Stimulated activated CD4-positive, alpha-beta T cell treated with anti-CD3 and anti-CD28 coated beads, Interleukin-1b, Interleukin-23, amount 100 ng/mL, for 1 hour (primary cell): ENCODE measurements at places on chromosomes 6 and 20.

GRCh38 chr6:26345832-26346231 is 19.2 kb upstream of the BTN3A2 start:
- DNase-seq, result no peak

DNA sequence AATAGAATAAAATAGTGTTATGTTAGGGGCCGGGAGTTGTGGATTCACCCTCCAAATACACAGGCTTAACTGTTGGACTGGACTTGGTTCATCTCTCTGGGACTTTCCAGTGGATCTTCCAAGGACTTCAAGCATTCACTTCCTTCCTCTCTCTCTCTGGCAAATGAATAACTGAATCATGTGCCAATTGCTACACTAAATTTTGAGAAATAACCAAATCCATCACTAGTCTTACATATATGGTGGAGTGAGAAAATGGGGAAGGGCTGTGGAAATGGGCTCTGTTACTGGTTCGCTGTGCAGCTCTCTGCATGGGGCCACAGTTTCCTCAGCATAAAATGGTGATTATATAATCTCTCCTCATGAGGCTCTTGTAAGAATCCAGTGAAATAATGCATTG is 6.8 kb upstream of the KIAA1755 start:
- DNase-seq, result no peak

GRCh38 chr6:167840526-167841179 is 13.9 kb downstream of the AFDN start:
- no peak for DNase-seq

DNA sequence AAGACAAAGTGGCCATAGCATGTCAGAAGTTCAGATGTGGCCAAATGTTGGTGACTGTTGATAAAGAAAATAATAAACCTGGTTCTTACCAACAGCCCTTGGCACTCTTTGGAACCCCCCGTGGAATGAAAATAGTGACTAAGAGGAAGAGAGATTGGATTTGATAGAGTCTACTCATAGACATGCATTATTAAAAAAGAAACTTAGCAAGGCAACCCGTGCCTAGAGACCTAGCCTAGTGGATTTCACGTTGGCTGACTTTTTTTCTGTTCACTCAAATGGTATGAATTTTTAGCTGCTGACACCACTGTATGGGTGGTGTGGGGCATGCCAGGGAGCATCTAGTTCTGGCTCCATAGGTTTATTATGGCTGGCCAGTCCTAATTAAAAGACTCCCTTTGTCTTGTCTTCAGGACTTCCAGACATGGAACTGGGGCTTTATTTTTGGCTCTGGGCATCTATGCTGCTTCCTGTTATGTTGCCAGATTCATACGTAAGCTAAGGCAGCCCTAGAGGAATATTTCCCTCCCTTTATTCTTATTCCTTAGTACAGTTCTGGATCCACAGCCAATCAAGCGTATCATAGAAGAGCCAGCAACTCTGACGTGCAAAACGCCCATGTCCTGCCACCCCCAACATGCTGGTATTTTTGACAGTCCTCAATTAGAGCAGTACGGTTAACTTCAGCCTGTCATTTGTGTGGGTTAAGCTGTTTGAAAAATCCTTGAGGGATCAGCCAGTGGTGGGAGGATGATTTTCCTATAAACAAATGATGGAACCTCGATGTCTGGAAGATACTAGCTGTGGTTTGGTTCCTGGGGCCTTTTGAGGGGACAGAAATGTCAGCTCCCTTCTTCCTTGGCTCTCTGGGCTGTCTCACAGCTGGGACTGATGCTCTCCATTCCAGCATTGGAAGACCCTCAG is 127.5 kb downstream of the ISM1 start:
- no peak for DNase-seq

DNA sequence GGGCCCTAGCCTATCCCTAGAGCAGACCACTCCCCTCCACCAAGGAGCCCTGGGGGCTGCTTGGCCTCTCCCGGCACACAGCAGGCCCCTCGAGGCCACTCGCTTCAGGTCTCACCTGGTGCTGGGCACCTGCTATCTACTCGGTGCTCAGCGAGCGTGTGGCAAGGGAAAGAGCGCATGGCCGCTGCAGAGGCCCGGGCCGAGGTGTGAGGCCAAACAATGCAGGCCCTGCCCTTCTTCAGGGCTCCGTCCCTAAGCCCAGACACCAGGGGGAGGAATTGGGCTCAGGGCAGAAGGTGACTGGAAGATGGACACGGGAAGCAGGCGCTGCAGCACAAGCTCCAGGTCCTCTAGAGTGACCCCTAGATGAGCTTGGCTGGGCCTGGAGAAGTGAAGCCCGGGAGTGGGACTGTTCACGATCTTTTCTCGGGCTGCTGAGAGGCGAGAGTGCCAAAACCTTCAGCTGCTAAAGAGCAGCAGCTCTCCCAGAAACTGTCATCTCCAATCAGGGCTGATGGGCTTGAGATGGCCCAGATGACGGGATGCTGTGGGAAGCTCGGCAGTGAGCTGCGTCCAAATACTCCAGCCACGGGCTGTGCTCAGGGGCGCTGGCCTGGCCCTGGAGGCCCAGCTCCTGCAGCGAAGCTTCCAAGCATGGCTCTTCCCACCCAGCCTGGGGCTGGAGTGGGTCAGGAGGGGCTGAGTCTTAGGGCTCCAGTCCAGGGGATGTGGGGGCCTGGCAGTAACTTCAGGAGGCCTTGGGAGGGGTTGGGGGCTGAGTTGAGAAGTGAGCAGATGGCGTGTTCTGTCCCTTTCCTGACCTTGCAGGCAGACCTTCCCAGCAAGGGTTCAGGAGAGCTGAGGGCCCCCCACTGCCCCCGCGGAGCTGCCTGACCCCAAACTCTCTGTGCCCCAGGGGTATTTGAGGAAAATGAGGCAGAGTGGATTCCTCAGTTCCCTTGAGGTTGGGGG is 43.7 kb downstream of the APCDD1L start:
- no peak for DNase-seq

DNA sequence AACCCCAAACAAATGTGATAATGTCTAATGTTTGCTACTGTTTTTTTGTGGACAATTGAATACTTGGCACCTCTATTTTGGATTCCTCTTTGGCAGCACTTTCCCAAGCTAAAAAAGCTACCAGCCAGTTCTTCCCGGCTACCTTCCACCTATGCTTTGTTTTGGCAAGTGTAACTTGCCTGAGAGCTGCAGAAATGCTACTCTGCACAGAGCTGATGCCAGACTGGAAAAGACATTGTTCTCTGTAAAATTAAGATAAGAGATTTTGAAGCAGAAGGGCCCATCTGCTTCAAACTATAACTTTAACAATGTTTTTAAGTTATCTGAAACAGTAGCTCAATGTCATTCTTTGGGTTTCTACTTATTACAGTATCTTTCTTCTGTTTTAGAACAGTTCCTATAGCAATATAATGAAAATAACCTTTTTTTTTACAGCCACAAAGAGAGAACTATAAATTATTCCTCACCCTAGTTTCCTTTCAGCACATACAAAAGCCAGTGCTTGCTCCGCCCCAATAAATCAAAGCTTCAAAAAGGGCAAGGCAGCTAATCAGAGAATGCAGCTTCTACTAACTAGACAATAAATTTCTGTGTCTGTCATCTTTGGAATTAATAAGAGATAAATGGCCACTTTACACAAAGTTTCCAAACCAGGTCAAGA is 183.1 kb downstream of the UBE3D start:
- no peak for DNase-seq

- no peak for DNase-seq
Observed at GRCh38 chr6:116047173-116047933, 13.3 kb downstream of the FRK start.

GRCh38 chr20:23230766-23231385 is 119.7 kb upstream of the NXT1 start:
- DNase-seq, result no peak

GRCh38 chr6:75147512-75147911 is 58.3 kb downstream of the COL12A1 start:
- no peak for DNase-seq

GRCh38 chr6:51814418-51814817 is 273.0 kb downstream of the PKHD1 start:
- DNase-seq, result no peak

DNA sequence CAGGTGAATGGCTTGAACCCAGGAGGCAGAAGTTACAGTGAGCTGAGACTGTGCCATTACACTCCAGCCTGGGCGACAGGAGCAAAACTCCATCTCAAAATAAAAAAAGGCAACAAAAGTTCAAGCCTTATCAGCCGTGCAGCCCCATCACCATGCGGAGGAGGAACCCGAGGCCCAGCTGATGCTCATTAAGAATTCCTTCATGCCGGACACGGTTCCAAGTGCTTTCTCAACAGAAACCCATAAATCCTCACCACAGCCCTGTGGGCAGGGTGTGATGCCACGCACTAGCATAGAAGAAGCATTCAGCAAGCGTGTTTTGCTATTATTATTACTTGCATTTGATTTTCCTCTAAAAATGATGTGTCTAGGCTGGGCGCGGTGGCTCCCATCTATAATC is 56.3 kb downstream of the PREX1 start:
- no peak for DNase-seq

GRCh38 chr6:33985313-33985751 is 160.6 kb downstream of the GRM4 start:
- DNase-seq, result no peak

DNA sequence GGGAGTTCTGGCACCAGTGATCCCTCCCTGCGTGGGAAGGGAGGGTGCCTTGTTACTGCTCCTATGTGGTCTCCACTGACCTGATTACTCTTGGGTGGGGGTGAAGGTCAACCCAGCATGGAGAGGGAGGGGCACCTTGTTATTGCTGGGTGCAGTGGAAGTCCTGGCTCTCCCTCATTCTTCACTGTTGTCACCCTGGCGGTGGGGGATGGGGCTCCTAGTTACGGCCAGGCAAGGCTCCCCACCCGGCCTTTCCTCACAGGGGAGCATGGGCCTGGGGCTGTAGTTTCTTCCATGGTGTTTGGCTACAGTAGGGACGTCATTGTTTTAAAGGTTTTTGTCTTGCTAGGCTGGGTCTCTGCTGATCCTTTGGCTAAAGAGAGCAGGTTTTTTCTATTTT is 40.8 kb downstream of the PACSIN1 start:
- DNase-seq, result no peak

DNA sequence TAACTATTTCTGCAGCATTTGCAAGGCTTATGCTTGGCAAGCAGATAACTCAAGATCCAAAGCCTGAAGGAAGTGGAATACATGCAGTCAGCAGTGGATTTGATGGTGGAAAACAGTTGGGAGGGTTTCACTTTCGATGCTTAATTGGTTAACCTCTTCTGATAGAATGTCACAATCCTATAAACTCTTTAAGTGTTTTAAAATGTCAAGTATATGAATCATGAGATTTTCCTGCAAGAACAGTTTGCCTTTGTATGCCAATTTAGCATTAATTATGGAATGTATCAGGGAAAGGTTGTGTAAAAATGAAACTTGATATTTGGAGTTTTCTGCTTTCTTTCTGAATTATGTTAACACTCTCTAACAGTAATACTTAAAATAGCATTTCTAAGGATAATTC is 36.6 kb downstream of the NKX2-4 start:
- DNase-seq, result no peak

GRCh38 chr20:37276494-37277252 is 12.8 kb upstream of the MANBAL start:
- no peak for DNase-seq

DNA sequence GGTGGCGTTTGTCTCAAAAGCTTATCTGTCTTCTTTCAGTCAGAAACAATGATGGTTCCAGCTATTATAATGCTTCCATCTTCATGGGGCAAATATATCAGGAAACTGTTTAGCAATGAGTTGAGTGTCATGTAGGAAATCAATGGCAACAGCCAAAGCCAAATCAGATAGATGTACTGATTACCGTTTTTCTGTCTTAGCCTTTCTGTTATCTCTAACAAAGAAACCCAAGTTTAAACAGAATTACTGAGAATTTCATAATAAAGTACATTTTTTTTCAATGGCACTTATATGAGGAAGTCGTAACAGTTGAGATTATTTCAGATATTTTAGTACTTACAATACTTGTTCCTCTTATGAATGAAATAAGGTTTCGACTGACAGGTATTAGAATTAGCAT is 1.2 kb downstream of the NOX3 start:
- no peak for DNase-seq

DNA sequence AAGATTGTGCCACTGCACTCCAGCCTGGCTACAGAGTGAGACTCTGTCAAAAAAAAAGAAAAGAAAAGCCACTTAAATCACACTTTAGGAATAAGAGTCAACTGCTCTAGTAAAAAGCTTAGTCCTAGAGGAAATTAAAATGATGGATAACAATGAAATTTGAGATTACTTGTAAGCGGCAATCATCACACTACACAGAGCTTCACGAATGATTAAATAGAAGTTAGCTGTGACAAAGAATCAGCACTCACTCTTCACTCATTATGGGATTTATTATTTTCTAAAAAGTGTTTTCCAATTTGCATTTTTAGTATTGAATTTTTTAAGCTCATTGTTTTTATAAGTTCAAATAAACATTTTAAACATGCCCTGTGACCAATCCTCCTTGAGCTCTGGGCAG is 718.0 kb downstream of the UTRN start:
- DNase-seq, result no peak
